ENCODE measurements at places on chromosomes 16 and 17.

DNA sequence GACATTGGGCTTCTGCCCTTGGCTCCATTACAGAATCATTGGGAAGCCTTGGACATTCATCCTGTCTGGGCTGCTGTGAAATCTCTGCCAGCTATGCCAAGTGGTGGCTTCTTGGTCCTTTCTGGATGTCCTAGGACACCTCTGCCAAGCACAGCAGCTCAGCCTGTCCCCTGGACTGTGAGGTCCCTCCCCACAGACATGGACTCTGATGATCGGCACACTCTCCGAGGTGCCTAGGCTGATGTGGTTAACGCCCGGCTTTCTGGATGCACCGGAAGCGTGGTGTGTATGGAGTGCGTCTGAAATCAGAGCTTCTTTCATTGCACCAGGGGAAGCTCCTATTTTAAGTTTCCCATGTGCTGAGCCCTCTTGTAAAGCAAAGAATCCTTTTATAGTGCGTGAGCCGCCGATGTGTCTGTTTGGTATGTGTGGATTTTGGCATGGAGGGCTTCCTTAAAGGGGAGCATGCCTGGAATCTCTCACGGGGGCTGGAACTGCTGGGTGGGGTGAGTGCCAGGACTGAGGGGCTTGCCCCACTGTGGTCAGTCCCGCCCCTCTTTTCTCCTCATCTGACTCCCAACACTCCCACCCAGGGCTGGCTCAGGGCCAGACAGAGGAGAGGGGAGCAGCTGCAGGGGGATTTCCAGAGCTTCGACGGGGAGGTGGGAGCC is 7.0 kb upstream of the ARHGAP23 start:
- no peak for DNase-seq

- no peak for DNase-seq
These were observed 22.5 kb upstream of the CACNA1H start for GRCh38 chr16:1130382-1130781.

DNA sequence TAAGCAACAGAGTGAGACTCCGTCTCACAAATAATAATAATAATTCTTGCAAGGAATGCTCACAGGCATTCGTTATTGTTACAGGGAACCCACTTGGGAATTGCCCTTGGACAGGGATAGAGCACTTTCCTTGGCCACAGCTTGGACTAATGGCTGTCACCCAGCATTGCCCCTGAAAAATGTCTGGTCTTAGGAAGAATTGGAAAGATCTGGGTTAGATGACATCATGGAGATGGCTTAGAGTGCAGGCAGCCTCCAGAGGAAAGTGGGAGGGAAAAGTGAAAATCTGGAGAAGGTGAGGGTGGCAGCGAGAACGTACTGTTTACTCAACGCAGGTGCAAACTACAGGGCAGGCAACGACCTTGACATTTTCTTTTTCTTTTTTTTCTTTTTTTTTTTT is 59.3 kb upstream of the MRTFB start:
- no peak for DNase-seq

DNA sequence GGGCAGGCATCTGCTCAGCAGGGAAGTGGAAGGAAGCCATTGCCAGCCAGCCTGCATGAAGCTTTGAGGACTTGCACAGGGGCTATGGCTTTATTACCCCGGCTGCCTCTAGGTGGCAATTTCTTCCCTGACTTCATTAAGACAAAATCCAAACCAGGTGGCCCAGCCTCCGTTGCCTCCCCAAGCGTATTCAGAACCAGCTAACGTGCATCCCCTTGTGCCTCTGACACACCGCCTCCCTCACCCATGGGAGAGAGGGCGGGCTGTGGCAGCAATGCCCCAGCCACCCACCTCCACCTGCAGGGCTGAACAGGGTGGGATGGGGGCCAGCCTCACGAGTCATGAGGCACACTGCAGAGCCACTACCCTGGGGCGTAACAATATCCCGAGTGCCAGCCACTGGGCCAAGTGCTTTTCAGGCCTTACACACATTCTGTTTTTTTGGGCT is 6.8 kb downstream of the KIFC3 start:
- peak; percentile 50 for DNase-seq

- DNase-seq, result no peak
These were observed 44.7 kb downstream of the SREBF1 start for GRCh38 chr17:17792037-17792550.

GRCh38 chr16:30354423-30355143 is 525 bp downstream of the CD2BP2 start:
- DNase-seq, result no peak

- no peak for DNase-seq
These were observed 29.1 kb downstream of the CDH13 start for GRCh38 chr16:82655720-82656490.

- DNase-seq, result no peak
These were observed 15.7 kb downstream of the UBALD1 start for GRCh38 chr16:4599037-4599436.

DNA sequence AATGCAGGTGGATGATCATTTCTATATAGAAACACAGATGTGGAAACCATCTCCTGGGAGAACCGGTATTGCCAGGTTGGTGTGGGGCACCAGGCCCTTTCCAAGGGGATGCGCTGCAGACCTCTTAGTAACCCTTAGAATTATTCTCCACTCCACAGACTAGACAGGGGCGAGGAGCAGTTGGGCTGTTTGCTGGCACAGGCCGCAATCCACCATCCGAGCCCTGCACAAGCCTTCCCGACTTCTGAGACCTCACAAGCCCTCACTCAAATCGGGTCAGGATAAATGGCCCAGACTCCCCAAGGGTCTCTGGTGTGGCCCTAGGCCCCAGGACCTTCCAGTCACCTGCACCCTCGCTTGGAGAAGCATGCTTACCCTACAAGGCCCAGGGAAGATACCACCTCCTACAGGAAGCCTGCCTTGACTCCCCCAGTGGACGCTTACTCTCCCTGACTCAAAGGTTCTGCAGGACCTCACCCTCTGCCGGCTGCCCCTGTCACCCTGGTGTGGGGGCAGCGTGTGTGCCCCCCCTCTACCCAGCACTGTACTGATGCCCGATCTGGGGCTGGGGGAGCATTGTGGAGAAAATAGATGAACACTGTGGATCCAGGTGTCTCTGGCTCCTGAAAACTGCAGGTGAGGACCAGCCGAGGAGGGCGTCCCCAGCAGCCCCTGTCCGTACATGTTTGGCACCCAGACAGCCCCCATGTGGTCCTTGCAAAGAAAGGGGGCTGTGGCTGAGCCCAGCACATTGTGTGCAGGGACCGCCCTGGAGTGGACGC is 49.8 kb upstream of the ACSF3 start:
- DNase-seq, result no peak

- no peak for DNase-seq
These were observed 36.0 kb downstream of the TMEM235 start for GRCh38 chr17:78267253-78268073.

GRCh38 chr16:88882358-88883030 is 16.0 kb upstream of the PABPN1L start:
- DNase-seq, result no peak

- no peak for DNase-seq
These were observed 265.2 kb downstream of the XYLT1 start for GRCh38 chr16:17205279-17206211.

GRCh38 chr17:59623151-59623550 is 3.5 kb downstream of the CLTC start:
- no peak for DNase-seq

- DNase-seq, result no peak
These were observed 4.1 kb downstream of the ZNF624 start for GRCh38 chr17:16649585-16649984.

DNA sequence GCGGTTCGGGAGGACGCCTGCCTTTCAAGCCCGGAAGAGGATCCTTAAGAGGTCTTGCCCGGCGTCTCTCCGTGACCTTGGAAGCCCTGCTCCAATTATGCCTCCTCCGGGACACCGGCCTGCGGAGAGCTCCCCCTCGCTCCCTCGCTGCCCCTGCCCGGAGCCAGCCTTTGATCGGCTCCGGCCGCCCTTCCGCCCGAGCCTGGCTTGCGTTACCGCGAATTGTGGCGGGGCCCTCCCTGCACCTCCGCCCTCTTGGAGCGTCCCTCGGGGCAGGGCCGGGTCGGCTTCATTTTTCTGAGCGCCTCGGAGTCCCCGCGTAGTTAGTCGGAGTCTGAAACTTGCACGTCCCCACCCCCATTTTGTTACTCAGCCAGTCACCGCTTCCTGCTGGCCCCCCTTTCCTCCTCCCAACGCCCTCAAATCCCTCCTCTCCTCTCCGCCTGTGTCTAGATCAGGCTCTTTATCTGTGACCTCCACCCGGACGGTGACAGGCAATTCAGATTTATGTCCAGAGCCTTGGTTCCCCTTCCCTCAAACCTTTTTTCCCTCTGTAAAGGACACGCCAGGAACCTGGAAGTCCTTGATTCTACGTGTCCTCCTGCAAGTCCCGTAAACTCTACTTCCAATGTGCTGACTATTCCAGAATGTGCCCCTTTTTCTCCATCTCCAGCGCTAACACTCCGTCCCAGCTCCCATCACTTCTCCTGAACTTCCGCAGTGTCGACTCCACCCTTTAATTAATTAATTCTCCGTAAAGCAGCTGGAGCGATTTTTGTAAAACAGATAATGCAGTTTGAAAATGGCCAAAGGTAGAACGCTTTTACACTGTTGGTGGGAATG is 569 bp upstream of the RABEP2 start:
- peak; percentile 61 for DNase-seq

DNA sequence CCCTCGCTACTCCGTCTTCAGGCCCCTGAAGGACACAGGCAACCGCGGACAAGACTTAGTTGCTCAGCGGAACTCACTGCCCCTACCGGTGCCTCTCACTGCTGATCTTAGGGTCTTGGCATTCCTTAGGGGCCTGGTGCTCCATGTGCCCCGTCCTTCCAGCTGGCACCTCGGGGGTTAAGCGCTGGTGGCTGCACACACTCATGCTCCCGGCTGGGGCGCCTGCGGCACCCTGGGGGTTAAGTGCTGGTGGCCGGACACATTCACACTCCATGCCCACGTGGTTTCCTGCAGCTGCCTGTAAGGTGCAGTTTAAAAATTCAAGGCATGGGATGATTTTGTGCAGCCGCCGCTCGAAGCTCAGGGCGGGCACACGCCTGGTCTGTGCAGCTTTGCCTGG is 45.1 kb downstream of the BAIAP2 start:
- DNase-seq, result no peak

- no peak for DNase-seq
These were observed 10.9 kb downstream of the SMCR8 start for GRCh38 chr17:18326039-18326438.

- DNase-seq, result no peak
These were observed 222.5 kb downstream of the C16orf78 start for GRCh38 chr16:49596068-49596467.

DNA sequence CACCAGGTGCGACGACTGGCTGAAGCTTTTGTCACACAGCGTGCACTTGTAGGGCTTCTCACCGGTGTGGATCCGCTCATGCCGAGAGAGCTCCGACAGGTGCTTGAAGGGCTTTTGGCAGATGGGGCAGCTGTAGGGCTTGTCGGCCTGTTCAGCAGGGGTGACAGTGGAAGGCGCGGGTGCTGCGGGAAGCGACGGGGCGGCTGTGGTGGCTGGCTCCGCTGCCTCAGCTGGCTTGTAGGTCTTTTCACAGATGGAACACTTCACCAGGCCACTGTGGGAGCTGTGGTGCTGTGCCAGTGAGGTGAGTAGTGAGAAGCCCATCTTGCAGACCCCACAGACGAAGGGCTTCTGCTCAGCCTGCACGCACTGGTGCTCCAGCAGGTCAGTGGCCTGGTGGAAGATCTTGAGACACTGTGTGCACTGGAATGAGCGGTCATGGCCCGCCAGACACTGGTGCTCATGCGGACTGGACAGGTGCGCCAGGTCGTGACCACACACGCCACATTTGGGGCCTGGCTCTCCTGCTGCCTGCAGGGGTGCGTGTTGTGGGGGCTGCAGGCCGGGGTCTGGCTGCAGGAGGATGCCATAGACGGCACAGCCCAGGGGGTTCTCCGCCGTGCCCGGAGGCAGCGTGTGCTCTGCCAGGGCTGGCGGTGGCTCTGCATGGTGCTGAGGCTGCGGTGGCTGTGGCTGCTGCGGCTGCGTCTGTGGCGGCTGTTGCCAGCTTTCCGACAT is 2.8 kb downstream of the ZNF319 start:
- DNase-seq, result no peak

DNA sequence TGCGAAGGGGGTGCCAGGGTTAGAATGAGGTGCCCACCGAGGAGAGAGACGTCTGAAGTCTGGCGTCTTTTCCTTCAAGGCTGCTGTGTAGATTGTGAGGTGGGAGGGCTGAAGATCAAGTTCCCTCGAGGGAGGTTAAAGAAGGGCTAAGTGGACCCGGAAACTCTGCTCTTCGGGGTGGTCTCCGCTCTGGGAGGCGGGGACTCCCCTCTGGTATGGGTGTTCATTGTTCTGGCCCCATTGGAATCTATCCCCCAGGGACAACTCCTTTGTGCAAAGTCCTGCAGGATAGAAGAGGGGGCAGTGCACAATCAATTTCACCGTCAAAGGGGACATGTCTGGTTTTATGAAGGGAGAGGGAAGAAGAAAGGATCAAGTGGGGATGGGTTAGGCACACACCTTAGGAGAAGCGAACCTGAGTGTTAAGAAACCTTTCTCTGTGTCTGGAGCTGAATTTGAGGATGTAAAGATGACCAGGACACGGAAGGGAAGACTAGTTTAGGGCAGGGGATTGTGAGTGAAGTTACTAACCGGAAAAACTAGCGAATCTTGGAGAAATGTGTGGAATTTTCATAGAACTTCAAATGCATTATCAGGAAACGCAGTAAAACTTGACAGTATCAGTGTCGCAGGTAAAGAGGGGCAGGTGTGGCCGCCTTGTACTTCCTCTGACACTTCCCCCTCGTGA is 809 bp upstream of the RAB34 start:
- DNase-seq, result no peak
